ENCODE measurements at places on chromosomes 5 and 9.

DNA sequence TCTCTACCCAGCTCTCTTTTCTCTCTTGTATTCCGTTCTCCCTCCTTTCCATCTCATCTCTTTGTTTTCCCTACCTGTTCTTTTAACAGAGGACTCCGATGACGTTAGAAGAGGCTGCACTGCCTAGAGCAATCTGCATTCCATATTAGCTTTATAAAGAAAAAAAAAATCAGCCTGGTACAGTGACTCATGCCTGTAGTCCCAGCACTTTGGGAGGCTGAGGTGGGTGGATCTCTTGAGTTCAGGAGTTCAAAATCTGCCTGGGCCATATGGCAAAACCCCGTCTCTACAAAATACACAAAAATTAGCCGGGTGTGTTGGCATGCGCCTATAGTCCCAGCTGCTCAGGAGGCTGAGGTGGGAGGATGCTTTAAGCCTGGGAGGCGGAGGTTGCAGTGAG, 49.0 kb downstream of the DAPK1 start:
- no peak for DNase-seq

DNA sequence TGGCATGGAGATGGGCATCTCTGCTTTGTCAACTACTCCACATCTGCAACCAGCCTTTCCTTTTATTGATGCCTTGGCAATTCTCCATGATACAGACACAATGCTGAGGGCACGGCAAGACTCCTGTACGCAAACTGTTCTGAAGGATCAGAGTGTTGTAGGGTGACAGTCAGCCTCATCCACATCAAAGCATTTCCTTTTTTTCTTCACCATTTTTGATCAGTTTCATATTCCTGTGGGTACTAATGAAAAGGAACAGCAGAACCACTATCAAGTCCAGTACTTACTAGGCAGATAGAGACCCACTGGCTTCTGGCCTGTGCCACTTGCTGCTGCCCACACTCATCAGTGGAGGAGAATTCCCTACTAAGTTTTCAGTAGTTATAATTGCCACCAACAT, 181.6 kb downstream of the PALM2AKAP2 start:
- no peak for DNase-seq

DNA sequence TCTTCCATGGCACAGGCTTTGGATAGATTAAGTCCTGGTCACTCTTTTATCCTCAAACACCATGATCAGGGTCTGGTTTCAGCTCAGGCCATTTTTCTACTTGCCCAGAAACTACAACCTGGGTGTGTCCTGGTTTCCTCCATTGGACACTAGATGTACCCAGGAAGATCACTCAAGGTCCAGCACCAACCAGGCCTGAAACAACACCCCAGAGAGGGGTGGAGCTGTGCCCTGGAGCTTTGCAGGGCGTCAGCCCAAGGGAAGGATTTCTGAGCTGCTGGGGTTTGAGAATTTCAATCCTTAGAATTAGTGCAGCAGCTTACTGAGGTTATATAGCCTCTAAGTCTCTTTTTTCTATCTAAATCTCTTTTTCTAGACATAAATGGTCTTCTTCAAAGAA, 722.0 kb downstream of the MTRR start:
- no peak for DNase-seq

- no peak for DNase-seq
Observed at GRCh38 chr9:103900466-103900865, 193.6 kb upstream of the SMC2 start.

- DNase-seq = no peak
Observed at GRCh38 chr5:83036991-83037575, 40.1 kb downstream of the TMEM167A start.

DNA sequence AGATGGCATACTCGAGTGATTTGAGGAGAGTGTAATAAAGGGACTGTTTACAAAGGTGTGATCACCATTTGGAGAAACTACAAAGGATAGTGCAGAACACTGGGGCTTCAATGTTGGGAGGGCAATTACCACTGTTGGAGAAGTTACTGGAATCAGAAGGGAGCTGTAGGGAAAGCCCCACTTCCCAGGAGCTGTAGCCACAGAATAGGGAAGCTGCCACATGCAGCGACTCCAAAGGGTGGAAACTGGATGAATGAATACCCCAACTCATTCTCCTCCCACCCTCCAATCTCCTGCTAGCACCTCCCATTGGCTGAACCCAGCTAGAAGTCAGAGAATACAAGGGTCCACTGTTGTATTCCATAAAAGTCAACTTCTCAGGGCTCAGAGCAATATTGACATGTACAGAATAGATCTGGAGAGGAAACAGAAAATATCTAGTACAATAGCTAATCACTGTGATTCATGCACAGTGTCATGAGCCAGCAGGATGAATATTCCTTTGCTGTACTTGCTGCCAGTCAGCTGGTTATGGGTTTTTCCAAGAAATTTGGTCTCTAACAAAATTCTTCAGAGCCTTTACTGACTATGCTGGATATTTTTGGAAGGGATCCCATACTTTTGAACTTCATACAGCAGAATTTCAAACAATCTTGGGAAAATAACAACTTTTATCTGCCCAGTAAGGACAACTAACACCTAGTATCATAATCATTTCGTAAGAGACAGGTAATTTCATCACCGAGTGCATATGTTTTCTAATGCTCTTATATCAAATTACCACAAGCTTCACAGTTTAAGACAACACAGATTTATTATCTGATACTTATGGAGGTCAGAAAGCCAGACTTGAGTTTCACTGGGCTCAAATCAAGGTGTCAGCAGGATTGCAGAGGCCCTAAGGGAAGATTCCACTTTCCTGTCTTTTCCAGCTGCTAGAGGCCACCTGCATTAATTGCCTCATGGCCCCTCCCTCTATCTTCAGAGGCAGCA, 39.6 kb downstream of the PDCD1LG2 start:
- DNase-seq = no peak

DNA sequence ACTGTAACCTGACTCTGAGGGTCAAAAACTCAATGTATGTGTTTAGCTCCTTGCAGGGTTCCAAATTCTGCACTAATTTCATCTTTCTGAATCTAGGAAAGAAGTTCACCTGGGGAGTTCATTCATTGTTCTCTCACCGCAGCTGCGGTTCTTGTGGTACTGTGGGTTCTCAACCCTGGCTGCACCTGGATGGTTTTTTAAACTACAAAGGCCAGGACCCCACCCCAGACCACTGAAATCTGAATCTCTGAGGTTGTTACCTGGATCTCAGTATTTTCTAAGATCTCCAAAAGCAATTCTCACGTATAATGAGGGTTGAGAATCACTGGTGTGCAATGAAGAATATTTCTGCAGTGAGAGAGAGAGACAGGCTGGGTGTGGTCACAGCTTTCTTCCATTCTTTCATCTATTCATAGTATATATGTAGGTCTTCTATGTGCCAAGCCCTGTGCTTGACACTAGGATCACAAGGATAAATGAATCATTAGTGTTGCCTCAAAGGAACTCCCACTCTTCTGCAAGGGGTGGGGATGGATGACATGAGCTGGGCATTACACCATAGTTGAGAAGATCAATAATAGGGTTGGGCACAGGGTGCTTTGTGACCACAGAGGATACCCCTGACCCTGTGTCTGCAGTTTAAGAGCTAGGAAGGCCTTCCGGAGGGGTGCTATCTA, 109.8 kb downstream of the GALNT10 start:
- no peak for DNase-seq

GRCh38 chr5:109563739-109564138, 126.0 kb upstream of the MAN2A1 start:
- no peak for DNase-seq

DNA sequence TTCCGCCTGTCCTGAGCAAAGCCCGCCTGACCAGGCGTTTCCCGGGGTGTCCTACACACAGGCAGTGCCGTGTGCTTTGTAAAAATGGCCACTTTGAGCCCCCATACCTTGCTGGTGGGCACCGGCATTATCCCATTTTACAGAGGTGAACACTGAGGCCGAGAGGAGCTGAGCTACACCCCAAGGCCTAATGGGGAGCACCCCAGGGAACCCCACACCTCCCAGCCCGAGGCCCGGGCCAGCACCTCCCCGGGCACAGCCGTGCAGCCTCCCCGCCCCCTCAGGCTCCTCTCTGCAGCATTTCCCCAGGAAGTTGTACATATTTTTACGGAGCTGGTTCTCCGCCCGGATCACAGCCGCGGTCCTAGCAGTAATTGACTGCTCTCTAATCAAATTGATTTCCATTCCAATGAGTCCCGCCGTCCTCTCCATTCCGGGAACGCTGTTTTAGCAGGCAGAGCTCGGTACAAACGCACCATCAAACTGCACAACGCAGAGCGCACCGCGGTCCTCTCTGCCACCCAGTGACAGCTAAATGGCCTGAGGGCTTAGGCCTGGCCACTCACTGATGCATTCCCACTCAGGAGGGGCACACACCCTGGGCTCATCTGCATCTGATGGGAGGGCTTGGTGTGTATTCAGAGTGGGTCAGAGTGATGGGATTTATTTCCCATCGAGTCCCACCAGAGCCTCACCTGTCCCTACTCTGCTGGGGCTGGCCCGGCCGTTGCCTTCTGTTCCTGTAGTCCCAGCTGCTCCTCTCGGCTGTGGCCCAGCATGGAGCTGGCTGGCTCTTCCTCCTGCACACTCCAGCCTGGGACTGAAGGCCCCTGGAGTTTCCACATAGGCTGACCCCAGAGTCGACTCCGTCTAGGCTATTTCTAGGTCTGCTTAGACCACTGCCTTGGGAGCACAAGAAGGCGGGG, 36.2 kb upstream of the UBAC1 start:
- DNase-seq = no peak

GRCh38 chr9:109910671-109911518, 130.9 kb downstream of the PALM2AKAP2 start:
- no peak for DNase-seq

DNA sequence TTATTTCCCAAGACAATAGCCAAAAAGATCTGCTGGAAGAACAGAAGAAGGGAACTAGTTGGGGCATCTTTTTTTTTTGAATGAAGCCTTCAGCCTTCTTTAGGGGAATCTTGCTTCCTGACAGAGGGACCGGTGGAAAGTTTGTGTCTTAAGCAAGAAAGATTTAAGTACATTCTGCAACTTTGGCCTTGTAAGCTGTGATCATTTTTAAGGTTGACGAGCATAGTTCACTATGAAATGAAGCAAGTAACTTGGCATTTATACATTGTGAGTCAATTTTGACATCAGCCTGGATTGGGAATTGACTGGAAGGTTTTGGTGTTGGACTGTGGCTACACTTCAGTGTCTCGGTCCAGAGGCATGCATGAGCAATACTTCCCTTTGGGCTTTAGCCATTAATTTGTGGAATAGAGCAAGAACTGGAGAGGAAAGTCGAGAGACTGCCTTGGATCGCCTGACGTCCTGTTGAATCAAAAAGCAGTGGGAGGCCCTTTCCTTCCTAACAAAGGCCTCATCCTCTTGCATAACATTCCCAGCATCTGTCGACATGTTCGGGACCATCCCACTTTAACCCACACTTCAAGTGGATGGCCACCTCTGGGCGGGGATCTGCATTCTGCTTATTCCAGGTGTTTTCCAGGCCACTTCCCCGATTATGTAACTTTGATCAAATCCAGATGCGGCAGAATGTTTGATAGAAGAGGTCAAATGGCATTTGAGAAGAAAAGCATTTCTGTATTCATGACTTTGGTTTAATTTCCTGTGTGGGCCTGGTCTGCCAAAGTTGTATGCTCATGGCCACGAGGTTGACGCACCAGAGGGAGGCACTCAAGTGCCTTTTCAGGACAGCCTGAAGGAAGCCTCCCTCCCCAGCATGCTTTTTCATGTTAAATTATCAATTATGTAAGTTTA, 12.5 kb downstream of the ABL1 start:
- DNase-seq = no peak

GRCh38 chr5:270340-270739, 1.1 kb upstream of the PDCD6 start:
- no peak for DNase-seq

DNA sequence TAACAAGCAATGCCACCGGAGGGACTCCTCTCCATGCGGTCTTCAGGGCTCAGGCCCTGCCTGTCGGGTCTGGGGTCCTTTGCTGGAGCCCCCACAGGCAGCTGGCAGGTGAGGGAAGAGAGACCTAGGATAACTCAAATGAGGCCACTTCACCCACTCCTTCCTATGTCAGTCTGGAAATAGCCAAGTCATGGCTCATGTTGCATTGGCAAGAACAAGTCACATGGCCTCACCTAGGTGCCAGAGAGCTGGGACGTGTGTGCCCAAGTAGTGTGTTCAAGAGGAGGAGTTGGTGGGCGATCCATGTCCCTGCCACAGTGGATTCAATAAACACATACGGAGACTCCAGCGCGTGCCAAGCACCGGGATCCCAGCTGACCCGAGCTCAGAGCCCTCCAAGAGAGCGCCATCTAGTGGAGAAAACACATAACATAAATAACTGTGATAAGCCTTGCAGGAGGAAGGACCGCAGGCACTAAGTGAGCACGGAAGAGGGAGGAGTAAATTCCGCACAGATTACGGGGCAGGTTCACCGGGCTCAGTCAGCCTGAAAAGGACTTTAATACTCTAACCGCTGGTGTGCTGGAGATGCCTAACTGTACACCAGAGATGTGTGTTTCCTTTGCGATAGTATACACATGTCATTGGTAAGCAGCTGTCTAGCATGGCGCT, 580.8 kb downstream of the CCDC171 start:
- DNase-seq = no peak
